ENCODE measurements at places on chromosomes 6 and 20. TPM values are rescaled to one million over a fixed set of nuclear protein-coding genes. Genes with fewer than 3 reads are reported as not detected.

Gene SIRPB2
- total RNA-seq, result 0.79 TPM

Gene MAP1LC3A
- total RNA-seq, result 7.8 TPM

Gene LST1
- total RNA-seq, result 0.29 TPM

Gene SNHG17
- total RNA-seq, result 23.3 TPM

Gene RAET1G
- total RNA-seq, result 0.27 TPM

Gene DDAH2
- total RNA-seq, result 44.4 TPM

Gene SIRPG
- total RNA-seq, result not detected

Gene PLTP
- total RNA-seq, result 13.4 TPM

Gene C6orf141
- total RNA-seq, result 7.8 TPM

Gene MUC21
- not detected for total RNA-seq

Gene GPR6
- not detected for total RNA-seq

Gene RCAN2
- 0.13 TPM for total RNA-seq

Gene PPP1R3G
- total RNA-seq, result 0.36 TPM

Measured in thoracic aorta endothelial cell (primary cell).